Germinal center (tissue), 1 donor: ENCODE measurements at places on chromosomes 5 and 9.

DNA sequence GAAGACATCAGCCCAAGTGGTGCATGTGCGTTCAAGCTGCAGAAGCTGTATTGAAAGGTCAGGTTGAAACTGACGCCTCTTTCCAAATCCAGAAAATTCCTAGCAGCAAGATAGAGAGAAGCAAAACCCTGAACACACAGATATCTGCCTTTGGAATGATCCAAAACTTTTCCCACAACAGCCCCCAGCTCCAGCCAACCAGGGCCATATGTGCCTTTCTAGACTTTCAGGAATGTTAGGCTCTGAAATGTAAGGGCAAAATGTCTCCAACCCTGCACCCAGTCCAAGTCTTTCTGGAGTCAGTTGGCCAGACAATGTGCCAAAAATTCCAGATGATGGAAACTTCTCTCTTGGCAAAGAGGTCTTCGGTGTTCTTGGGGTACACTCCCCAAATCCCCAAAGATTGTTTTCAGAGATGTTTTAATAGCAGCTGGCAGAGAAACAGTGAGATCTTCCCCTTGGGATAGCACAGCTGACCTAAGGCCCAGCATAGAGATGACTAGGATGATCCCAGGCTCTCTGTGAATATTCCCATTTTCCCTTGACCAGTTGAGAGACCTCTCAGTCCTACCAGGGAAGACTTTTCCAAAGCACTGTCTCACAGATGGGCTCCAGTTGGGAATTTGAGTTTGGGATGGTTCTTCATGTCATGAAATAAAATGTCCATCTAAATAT lies 440.4 kb upstream of the CD180 start:
- no peak for DNase-seq

- no peak for DNase-seq
These were observed 124.3 kb downstream of the TTC39B start for GRCh38 chr9:15182730-15183129.

- DNase-seq, result no peak
These were observed 209.6 kb upstream of the ST8SIA4 start for GRCh38 chr5:101112645-101113044.

DNA sequence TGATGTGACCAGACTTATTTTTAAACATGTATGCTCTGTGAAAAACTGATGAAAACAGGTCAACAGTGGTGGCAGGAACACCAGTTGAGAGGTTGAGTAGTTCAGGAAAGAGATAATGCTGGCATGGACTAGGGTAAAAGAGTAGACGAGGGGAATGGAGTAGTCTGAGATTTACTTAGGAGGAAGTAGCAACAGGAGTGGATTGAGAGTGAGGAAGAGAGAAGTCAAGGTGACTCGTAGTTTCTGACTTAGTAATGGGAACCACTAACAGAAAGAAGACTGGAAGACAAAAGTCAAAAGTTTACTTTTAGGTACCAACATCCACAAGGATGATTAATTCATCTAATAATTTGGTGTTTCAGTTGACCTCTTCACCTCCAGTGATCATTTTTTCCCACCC lies 3.6 kb downstream of the SRA1 start:
- DNase-seq, result no peak

- no peak for DNase-seq
These were observed 48.8 kb downstream of the POC5 start for GRCh38 chr5:75668445-75668844.

- DNase-seq, result no peak
These were observed 285.1 kb upstream of the DAP start for GRCh38 chr5:11046160-11046559.

GRCh38 chr9:127174386-127175318 lies 52.2 kb upstream of the ANGPTL2 start:
- DNase-seq, result no peak
